ENCODE measurements at places on chromosomes 11 and 22.
A peak's percentile ranks its signal among the peaks of the same experiment; 100 is the strongest.

DNA sequence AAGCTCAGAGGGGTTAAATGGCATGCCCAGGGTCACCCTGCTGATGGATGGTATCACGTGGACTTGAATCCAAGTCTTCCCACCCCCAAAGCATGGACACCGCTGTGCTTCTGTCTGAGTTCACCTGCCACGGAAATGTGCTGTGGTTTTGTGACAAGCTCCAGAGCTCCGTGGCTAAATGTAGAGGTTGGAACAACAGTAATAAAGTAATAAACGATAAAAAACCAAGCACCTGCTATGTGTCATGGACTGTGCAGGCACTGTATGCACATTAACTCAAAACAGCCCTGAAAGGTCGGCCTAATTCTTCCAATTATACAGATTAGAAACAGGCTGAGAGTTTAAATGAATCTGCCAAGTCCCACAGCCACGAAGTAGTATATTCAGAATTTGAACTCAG is 182.1 kb upstream of the NAV2 start:
- DNase-seq: no peak

DNA sequence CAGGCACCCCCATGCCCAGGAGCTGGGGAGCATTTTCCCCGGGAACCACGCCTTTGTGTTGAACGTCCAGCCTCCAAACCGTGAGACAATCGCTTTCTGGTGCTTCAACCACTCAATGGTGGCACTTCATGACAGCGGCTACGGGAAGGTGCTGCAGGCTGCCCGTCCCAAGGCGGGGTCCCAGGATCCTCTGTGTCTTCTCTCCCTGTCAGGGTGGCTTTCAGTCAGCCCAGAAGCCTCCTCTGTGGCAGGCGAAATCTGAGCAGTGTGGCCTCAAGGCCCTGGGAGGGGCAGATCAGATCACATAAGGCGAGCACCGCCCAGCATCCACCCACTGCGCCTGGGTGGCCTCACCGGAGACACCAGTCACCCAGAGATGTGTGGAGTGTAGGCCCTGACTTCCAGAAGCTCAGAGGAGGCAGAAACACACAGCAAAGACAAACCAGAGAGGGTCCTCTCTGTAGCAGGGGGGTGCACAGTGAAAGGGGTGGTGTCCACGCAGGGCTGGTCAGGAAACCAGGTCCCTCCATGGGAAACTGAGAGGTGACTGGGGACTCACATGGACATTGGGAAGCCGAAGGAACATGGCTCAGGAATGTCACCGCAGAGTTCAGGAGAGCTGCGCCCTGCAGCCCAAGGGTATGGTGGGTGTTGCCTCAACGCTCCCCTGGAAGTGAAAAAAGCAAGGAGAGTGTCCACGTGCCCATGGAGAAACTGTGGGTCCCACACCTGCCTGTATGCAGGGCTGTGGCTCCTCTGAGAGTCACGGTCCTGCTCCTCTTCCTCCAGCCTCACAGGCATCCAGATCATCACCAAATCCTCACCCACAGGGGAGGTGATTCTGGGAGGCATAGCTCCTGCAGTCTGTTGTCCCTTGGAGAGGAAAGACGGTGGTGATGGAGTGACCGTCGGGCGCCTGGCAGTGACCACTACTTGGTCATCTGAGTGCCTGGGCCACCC is 1420.7 kb downstream of the TBC1D22A start:
- DNase-seq: no peak

DNA sequence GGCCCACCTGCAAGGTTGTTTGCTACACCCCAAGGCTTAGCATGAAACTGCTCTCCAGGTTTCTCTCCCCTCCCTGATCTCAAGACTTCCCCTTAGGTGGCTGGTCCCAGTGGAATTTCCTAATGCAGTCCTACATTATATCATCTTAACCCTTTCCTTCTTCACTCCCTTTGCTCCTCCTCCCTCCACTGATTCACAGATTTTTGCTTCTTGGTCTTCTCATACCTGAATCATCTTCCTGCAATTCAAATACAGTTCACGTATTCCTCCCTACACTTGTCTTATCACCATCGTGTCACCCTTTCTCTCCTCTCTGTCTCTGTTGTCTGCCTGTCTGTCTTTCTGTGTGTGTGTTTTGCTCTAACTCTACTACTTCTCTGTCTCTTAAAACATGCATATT is 17.0 kb downstream of the MMP10 start:
- no peak for DNase-seq

- DNase-seq: no peak
These were observed 858 bp downstream of the OAF start for GRCh38 chr11:120211522-120212258.

GRCh38 chr11:46514370-46514769 is 79.5 kb downstream of the AMBRA1 start:
- DNase-seq: no peak

GRCh38 chr11:63536669-63537292 is at the start of gene PLAAT4:
TSS of gene PLAAT4 (plus strand) at chr11:63536808. CDS start at chr11:63536869, 61 bp downstream.
- DNase-seq: peak; percentile 34

DNA sequence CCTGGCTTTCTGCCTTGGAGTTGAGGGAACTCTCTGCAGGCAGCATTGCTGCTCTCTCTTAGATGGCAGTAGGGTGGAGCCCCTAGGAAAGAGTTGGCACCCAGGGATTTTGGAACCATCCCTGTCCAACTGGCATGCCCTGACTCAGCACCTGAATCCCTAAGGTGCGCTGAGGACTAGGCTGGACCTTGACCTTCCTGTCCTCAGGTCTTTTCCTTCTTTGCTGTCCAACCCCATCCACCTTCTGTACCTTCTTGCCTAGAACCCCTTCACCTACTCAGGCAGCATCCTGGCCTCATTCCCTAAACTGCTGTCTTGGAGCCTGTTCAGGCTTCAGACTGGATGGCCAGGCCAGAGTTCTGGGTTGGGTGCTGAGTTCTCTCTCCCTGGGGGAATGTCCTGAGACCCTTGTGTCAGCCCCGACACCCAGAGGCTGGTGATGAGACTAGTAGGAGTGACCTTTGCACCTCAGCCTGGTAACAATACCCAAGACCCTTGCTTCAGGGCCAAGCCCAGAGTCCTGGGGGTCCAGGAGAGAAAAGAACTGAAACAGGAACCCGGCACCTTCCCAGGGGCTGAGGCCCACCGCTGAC is 2.5 kb upstream of the POLD4 start:
- DNase-seq: no peak

- no peak for DNase-seq
These were observed 111.3 kb upstream of the MTMR2 start for GRCh38 chr11:96035031-96035739.

DNA sequence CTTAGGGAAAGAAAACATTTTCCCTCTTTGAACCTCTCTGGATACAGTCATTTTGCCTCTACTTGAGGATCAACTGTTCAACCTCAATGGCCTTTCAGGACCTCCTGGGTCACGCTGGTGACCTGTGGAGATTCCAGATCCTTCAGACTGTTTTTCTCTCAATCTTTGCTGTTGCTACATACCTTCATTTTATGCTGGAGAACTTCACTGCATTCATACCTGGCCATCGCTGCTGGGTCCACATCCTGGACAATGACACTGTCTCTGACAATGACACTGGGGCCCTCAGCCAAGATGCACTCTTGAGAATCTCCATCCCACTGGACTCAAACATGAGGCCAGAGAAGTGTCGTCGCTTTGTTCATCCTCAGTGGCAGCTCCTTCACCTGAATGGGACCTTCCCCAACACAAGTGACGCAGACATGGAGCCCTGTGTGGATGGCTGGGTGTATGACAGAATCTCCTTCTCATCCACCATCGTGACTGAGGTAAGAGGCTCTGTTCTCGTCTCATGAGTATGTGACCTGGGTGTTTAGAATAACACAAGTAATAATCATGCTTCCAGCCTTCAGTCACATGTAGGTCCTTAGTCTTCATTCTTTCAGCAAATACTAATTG is 495 bp downstream of the SLC22A9 start:
- no peak for DNase-seq

- DNase-seq: no peak
These were observed 101.0 kb downstream of the ME3 start for GRCh38 chr11:86571273-86571948.

DNA sequence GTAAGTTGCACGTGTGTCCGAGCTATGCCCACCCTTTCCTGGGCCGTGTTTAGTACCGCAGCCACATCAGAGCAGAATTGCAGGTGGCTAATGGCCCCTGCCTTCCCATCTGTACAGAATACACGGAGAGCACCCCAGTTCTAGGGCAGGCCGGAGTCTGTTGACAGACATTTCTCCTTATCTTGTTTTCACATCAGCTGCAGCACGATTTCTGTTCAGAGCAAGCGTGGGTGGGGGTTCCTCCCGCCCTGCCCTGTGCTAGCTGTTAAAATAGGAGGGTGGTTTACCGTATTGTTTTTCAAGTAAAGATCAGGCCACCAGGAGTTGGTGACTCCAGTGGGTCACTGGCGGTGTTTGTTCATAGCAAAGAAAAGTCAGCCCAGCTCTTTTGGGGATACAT is 41.1 kb downstream of the UBASH3B start:
- DNase-seq: peak; percentile 78

- no peak for DNase-seq
These were observed 24.4 kb upstream of the ACR start for GRCh38 chr22:50713571-50714056.

- no peak for DNase-seq
These were observed 21.1 kb downstream of the MRGPRD start for GRCh38 chr11:68959465-68960293.

DNA sequence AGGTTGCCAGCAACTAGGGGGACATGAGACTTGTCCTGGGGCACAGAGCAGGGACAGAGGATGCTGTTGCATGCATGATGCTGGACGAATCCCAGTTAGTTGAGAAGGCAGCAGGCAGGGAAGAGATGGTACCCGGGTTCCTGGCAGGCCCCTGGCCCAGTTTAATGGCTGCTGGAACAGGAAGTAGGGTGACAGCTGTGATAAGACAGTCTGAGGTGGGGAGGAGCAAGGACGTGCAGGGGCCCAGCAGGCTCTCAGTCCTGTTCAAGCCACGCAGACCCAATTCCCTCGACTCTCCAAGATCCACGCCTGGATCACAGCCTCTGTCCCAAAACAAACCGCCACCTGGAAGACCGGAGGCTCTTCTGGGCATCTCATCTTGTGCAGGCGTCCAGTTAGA is 32.0 kb downstream of the LRRC10B start:
- DNase-seq: no peak

- no peak for DNase-seq
These were observed 225.3 kb upstream of the B3GAT1 start for GRCh38 chr11:134637091-134638015.

DNA sequence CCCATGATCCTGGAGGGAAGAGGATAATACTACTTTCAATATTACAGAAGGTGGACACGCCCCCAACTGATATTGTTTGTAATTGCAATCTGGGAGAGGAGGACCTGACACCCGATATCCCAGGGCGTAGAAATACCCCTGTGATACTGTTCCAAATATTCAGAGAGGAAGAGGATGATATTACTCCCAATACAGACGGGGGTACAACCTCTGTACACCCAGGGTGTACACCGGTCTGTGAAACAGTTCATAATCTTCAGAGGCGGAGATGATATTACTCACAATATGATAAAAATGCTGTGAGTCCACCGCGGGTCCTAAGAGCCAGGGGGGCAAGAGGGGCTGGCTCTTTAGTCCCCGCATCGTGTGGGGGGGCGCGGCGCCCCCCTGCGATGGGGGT is 57.2 kb upstream of the ALDH3B2 start:
- DNase-seq: no peak

- DNase-seq: no peak
These were observed 102.2 kb upstream of the NNMT start for GRCh38 chr11:114193730-114194679.

DNA sequence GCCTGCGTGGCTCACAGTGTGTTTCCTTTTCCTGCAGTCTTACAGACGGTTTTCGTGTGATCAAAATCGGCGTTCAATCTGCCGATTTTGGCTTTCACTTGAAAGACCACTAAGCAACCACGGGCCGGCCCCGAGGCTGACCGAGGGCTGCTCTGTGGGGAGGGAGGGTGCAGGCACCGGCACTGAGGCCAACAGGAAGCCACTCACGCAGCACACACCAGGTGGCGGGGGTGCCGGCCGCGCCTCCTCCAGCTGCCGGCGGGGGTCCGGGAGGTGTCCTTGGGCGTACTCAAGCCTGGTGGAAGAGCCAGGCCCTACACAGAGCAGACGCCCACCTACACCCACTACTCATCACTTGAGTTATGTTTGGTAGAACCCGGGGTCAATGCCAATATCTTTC is 14.3 kb downstream of the TOLLIP start:
- DNase-seq: no peak

- DNase-seq: no peak
These were observed 9.2 kb downstream of the PVALB start for GRCh38 chr22:36807627-36808026.

GRCh38 chr11:86245369-86246292 is 1.1 kb downstream of the EED start:
- peak; percentile 44 for DNase-seq

GRCh38 chr11:75100314-75100713 is 3.6 kb upstream of the OR2AT4 start:
- peak; percentile 52 for DNase-seq

DNA sequence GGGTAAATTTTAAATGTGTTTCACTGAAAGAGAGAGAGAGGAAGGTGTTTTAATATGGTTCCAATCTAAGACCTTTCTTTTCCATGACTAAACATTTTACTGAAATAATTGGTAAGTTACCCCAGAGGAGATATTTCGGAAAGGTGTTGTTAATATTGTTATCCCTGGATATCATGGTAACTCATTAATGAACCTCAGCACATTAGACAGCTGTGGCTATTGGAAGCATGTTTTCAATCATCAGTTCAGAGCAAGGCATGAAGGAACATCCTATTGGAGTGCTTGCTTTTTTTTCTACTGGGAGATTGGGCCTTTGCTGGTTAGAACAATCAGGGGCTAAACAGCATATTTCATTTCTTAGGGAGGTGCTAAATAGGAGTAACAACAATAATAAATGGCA is 11.8 kb downstream of the BARX2 start:
- no peak for DNase-seq

DNA sequence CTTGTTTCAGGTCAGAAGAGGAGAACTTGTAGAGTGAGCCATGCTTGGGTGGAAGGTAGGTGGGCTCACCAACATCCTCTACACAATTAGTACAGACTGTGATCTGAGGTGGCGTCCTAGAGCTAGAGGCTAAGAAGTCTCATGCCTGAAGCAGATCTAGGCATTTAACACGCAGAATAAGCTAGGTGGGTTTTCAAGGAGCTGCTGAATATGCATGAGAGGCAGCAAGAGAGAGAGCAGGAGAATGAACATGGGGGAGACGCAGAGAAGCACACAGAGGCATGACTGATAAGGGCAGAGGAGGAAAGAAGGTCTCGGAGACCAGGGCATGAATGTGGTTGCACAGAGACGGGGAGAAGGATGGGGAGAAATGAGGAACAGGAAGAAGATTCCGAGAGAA is 36.8 kb upstream of the JAM3 start:
- DNase-seq: no peak

GRCh38 chr11:1844221-1845094 is 5.7 kb downstream of the TNNI2 start:
- peak; percentile 41 for DNase-seq

DNA sequence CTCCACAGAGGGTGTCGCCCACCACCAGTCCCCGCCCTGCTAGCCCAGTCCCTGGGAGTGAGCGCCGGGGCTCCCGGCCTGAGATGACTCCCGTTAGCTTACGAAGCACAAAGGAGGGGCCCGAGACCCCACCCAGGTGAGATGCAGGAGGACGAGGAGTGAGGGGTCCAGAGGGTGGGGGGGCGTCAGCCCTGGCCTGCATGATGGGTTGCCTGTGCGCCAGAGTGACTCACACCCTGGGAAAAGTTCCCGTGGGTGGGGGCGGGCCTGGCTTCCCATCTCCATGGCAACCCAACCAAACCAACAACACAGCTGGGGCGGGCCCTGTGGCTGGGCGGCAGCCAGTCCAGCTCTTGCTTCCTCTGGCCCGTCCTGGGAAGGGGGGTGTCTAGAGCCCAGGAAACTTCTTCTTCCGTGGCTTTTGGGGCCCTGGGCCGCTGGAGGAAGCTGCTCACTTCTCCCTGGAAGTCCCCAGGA is 4.5 kb downstream of the GAS2L1 start:
- DNase-seq: peak; percentile 75

GRCh38 chr11:112537846-112538330 is 277.2 kb upstream of the PLET1 start:
- DNase-seq: no peak
